Kidney glomerular epithelial cell (primary cell): ENCODE measurements at places on chromosomes 1 and 21.

DNA sequence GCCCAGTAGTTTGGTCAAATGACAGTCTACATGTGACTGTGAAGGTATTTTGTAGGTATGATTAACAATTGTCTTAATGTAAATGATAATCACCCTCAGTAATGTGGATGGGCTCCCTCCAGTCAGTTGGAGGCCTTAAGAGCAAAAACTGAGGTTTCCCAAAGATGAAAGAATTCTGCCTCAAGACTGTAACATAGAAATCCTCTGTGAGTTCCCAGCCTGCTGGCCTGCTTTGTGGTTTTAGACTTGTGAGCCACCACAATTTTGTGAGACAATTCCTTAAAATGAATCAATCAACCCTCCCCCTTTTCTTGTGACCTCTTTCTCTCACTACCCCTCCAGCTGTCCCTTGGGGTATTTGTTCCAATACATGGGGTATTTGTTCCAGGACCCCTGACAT lies 226.4 kb upstream of the DPYD start:
- no peak for DNase-seq

DNA sequence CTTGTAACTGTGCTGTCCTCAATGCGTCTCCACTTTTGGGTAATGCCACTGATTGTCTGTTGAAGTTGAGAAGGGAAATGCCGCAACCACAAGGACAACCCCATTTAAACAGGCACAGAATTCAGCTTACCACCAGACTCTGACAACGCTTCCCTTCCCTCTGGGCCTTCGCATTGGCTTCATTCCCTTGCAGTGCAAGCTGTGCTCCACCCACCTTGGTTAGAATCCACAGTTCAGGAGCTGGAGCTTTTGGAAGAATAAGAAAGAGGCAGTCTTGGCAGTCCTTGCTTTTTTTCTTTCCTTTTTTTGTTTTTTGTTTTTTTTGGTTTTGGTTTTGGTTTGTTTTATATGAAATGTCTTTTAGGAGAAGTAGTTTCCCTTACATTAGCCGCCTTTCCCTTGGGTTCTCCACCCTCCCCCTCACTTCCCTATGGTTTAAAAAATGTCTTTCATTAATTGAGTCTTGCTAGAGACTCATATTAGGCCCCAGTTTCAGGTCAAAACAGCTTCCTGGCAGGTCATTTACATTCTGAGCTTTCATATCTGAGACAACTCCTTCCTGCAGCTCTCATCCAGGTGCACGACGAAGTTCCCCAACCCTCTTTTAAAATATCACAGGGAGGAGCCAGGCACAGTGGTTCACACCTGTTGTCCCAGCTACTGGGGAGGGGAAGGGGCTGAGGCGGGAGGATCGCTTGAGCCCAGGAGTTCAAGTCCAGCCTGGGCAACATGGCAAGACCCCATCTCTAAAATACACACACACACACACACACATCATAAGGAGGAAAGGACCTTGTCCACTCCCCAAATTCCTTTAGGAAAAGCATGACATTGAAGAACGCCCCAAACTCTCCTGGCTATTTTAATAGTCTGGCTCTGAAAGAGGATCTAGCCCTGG lies 20.7 kb upstream of the LAX1 start:
- DNase-seq = no peak

DNA sequence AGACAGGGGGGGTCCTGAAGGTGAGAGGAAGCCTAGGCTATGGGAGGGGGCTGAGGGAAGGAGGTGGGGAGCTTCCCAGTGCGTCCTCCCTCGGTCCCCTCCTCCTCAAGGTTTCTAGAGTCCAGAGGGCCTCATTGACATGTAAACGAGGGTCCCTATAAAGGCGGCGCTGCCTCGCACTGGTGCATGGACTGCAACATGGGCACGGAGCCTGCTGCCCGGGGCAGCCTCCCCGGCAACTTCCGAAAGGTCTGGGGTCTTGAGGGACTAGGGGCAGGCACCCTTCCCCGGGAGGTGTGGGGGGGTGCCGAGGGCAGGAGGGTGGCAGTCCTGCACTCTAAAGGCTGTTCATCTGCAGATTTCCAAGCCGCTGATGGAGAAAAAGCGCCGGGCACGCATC lies at the start of gene HES3:
TSS of gene HES3 (plus strand) at position 187 of the 400 bp plus-strand sequence. CDS start at position 374, 187 bp downstream.
- no peak for DNase-seq

DNA sequence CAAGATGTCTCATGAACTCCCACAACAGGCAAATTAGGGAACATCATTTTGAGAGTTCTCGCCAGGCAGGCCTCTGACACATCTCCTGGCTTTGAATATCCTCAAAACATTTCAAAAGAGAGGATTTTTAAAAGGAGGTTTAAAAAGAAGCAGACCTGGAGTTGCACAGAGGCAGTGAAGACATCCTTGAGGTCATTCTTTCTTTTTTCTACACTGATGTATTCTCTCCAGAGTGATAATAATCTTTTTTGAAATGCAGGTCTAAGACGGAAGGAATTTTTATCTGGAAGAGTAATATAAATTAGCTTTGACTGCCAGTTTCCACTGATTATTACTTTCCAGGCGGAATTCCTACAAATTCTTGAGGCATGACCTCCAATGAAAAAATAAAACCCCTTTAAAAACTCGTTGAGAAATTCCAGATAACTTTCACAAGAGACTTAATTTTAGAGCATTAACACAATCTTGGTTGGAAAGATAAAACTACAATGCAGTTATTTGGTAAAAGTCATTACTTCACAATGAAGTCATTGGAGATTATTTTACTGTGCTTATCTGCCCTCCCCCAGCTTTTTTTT lies 125.0 kb downstream of the LYPLAL1 start:
- DNase-seq = peak; percentile 75

- no peak for DNase-seq
These were observed 7.7 kb upstream of the PHC2 start for GRCh38 chr1:33438364-33439160.

GRCh38 chr1:19504796-19505692 lies 19.7 kb upstream of the CAPZB start:
- peak; percentile 77 for DNase-seq

DNA sequence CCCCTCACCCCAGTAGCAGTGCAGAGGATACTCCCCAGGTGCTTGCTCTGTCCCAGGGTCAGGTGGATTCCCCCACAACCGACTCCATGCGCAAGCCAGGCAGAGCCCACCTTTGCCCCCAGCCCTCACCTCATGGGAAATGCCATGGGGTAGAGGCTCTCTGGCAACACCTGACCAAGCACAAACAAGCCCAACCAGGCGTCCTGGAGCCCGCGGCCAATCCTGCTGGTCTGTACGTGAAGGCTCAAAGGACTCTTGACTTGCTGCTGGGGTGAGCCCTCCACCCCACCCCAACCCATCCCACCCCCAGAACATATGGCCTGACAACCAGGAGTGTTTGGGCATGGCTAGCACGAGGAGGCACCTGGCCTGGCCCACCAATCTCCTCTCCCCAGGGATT lies 1.8 kb downstream of the ADGRB2 start:
- no peak for DNase-seq
